Hippocampal formation (tissue), 2 donors: ENCODE measurements at places on chromosomes 6 and 20.

DNA sequence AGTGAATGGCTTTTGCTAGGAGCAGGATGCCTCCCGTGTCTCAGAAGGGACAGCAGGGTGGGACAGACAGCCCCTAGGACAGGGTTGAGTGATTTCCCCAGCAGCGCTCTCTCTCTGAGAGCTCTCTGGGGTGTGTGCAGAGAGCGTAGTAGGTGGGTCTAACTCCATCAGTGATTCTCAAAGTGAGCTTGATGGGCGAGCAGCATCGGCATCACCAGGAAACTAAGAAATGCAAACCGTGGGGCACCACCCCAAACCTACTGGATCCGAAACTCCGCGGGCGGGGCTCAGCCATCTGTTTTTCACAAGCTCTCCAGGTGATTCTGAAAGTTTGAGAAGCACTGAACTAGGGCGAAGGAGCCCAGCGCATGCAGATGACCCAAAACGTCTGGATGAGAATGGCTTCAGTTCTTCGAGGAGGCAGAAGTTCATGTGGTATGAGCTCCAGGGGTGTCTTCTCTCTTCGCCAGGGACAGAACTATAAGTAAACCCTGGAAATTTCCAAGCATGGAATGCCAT is 119.6 kb upstream of the RNF24 start:
- DNase-seq: no peak

DNA sequence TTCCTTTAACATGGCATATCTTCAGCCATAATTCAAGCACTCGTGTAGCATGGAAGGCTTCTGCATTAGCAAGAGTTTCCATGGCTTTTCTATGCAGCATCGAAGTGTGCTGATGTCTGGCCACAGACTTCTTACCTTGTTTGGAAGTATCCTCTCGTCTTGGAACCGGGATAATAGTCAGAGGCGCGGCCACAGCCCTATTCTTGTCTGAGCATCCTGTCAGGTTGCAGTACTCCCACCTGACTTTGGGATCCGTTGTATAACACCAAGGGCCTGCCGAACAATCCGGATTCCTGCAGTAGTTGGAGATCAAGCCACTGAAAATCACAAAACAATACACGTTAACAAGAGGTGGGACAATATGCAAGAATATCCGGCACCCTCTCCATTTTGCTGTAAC is 138.9 kb downstream of the SLC22A3 start:
- no peak for DNase-seq

- DNase-seq: no peak
These were observed 7.0 kb downstream of the ENPP4 start for GRCh38 chr6:46136831-46137230.

DNA sequence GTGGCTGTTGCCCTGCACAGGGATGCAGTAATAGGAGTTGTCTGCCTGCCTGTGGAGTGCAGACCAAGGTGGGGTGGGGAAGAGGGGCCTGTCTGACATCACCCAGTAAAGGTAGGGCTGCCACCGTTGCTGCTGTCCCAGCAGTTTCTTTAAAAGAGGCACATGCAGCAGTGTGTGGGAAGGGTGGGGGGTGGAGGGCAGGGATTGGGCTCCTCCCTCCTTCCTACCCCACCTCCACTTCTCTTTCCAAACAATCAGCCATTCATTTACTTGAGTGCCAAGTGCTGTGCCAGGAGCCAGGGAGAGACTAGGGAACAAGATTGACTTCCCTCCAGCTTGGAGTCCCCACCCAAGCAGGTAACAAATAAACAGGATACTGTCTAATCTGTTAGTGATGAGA is 66.8 kb upstream of the MYL9 start:
- no peak for DNase-seq

- DNase-seq: no peak
These were observed 142.7 kb upstream of the EXOC2 start for GRCh38 chr6:835476-836160.

GRCh38 chr6:7749478-7749877 is 23.6 kb downstream of the BMP6 start:
- DNase-seq: no peak
